ENCODE measurements at places on chromosomes 11 and 22.

DNA sequence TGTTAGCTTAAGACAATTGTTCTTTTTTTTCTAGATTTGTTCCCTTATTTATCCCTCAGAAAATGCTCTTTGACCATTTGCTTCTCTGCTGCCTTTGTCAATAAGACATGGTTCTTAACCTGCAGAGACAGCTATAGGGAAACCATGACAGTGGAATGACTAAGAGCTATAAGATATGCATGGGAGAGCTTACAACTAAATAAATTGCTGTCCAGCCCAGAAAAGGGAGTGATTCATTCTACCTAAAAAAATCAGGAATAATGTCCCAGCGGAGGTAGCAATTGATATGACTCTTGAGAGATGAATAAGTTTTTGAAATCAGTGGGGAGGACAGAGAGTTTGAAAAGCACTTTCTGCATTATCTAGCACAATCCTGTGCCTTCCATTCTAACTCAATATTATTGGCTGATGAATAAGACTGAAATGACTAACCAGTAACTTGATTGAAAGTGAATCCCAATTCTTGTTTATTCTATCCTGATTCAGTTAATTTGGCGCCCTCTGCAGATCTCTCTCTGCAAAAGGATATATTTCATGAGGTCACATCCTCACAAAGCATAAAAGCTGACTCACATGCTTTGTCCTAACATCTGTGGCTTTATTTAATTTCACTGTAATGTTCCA is 680.5 kb upstream of the API5 start:
- DNase-seq: no peak

- DNase-seq: no peak
These were observed 9.5 kb downstream of the SDF2L1 start for GRCh38 chr22:21651521-21652009.

DNA sequence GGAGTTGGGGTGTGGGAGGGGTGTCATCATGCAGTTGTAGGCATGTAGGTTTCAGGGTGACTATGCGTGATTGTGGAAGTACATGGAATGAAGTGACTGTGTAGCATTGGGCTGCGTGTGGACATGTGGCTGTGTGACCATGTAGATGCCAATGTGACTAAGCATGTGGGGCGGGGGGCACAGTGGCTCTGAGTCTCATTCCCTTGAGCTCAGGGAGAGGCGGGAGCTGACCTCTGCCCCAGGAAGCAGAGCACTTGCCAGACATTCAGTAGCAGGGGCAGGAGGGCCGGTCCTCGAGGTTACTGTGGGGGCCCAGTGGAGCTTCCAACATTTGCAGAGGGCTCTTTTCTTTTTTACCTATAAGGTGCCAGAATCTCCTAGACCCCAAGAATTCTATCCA is 440 bp upstream of the KLHL35 start:
- DNase-seq: no peak

DNA sequence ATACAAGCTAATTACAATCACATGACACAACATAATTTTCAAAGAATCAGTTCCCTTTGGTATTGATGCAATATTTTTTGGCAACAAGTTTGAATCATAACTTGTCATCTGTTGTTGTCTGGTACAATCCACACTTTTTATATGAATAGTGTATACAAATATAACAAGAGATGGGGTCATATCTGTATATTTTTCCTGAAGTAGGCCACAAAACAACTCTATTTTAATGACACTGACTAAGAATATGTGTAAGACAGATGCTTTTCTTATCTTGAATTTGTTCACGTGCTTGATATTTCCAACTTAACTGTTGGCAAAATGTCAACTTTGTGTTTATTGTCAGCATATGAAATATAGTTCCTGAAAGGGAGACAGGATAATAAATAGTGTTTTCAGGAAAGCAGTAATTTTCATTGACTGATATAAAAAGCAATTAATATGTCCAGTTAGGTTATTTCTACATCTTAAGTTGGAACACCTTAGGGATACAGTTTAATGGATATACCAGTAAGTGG is 27.9 kb downstream of the NOX4 start:
- DNase-seq: no peak

DNA sequence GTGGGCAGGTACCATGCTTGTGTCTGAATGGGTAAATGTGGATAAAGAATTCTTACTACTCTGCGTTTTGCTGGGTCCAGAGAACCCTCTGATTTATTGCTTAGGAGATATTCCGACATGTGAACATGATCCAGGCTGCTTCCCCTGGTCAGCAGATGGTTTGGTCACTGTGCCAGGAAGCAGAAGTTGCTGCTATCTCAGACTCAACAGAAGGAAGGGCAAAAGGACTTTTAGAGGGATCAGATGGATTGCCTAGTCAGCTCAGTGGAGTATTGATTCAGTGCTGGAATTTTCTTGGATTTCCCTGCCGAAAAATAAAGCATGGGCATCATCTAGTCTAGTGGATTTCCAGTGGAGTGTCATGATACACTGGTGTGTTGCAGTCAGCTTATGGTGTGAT is 440.1 kb downstream of the NTM start:
- DNase-seq: no peak

GRCh38 chr22:29113319-29113718 is 40.5 kb downstream of the KREMEN1 start:
- no peak for DNase-seq

GRCh38 chr11:21771097-21771496 is 421.8 kb upstream of the ANO5 start:
- no peak for DNase-seq

DNA sequence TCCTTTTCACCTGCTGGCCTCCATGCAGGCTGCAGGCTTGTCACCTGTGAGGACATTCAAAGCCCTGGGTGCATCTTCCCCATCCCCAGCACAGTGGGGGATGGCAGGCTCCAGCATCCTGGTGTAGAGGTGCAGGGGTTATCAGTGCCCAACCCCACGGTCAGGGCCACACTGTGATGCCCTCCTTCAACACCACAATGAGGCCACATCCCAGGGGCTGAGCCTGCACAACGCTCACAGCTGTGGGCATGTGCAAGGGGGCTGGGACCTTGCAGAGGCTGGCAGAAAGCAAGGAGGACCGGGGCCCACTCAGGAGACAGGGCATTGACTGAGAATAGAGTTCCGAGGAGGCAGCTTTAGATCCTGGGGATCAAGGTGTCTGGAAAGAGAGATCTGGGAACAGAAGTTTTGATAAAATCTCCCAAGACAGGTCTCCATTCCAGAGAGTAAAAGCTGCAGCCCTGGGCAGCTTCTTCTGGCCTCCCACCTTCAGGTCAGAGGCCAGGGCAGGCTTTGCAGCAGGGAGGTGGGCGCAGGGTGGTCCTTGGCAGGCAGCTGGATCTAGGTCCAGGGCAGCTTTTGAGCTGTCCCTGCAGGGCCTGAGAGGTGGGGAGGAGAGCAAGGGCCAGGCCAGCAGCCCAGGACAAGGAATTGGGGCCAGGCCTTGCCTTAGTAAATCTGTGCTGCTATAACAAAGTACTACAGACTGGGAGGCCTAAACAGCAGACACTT is 250.8 kb upstream of the B3GAT1 start:
- DNase-seq: no peak

GRCh38 chr22:17137170-17137569 is 16.0 kb upstream of the TMEM121B start:
- DNase-seq: no peak

- DNase-seq: no peak
These were observed 211.4 kb downstream of the AASDHPPT start for GRCh38 chr11:106288822-106289387.

GRCh38 chr22:42078469-42079318 is 806 bp upstream of the SMDT1 start:
- DNase-seq: no peak

- no peak for DNase-seq
These were observed 14.1 kb downstream of the TNKS1BP1 start for GRCh38 chr11:57310630-57311086.

- DNase-seq: no peak
These were observed 17.6 kb upstream of the PPFIA1 start for GRCh38 chr11:70252844-70253243.

DNA sequence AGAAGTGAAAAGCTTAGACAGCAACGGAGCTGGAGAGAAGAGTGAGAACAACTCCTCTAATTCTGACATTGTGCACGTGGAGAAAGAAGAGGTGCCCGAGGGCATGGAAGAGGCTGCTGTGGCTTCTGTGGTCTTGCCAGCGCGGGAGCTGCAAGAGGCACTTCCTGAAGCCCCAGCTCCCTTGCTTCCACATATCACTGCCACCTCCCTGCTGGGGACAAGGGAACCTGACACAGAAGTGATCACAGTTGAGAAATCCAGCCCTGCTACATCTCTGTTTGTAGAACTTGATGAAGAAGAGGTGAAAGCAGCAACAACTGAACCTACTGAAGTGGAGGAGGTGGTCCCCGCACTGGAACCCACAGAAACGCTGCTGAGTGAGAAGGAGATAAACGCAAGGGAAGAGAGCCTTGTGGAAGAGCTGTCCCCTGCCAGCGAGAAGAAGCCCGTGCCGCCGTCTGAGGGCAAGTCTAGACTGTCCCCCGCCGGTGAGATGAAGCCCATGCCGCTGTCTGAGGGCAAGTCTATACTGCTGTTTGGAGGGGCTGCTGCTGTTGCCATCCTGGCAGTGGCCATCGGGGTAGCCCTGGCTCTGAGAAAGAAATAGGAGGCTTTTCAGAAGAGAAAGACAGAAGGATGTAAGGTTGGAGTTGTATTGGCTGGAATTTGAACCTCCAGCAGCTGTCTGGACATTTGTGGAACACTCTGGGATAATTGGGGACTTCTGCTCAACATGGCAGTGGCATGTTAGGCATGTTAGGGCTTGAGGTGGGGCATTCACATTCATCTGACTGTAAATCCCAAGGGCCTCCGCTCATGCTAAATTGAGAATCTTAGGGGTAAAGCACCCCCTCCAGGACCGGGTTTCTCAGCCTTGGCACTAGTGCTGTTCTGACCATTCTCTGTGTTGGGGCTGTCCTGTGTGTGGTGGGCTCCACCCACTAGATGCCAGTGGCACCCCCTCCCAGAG is 47.1 kb downstream of the BID start:
- no peak for DNase-seq

DNA sequence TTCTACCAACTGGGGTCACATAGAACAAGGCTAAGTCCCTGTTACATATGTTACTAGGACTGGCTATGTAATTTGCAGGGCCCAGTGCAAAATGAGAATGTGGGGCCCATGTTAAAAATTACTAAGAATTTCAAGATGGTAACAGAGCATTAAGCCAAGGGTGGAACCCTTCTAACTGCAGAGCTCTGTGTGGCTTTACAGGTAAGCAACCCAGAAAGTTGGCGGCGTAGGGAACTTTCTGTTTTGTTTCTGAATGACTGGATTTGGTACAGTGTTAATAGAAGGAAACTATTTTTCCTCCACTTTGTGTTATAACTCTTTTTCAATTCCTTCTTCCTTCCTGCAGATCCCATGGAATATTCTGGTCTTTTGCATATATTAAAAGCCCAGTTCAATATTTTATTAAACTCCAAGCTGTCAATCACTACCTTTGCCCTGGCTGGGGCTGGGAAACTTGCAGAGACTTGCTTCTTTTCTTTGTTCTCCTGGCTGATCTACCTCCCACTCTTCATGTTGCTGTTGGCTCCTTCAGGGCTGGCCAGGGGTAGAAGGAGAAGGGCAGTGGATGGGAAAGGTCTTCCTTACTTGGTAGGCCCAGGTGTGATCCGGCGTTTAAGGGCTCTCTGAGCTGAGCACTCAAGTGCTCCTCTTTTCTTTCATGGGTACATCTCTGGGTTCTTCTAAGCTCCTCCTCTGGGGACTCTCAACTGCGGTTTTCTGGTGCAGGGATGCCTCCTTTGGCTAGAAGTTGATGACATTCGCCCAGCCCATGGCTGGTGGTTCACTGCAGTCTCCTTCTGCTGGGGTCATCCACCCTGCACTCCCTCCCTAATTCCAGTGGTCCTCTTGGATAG is 67.7 kb downstream of the SNX19 start:
- DNase-seq: no peak

- DNase-seq: no peak
These were observed 365.0 kb upstream of the CHORDC1 start for GRCh38 chr11:90587896-90588295.

- no peak for DNase-seq
These were observed 14.7 kb downstream of the GATD1 start for GRCh38 chr11:762421-763072.

GRCh38 chr11:128771102-128771501 is 77.2 kb downstream of the FLI1 start:
- no peak for DNase-seq

- DNase-seq: no peak
These were observed 254.4 kb downstream of the BRD1 start for GRCh38 chr22:49573109-49573765.

- no peak for DNase-seq
These were observed 523.0 kb downstream of the METTL15 start for GRCh38 chr11:28631148-28631547.

GRCh38 chr11:11267312-11267711 is 85.7 kb downstream of the CSNK2A3 start:
- no peak for DNase-seq

- DNase-seq: no peak
These were observed 78.4 kb downstream of the CDKN1C start for GRCh38 chr11:2807025-2807681.
